ENCODE measurements at places on chromosomes 11 and 22. TPM values are rescaled to one million over a fixed set of nuclear protein-coding genes. Genes with fewer than 3 reads are reported as not detected.
A peak's percentile ranks its signal among the peaks of the same experiment; 100 is the strongest.

GRCh38 chr22:28783786-28784671 is 11.5 kb downstream of the CCDC117 start:
- DNase-seq, result peak; percentile 35

DNA sequence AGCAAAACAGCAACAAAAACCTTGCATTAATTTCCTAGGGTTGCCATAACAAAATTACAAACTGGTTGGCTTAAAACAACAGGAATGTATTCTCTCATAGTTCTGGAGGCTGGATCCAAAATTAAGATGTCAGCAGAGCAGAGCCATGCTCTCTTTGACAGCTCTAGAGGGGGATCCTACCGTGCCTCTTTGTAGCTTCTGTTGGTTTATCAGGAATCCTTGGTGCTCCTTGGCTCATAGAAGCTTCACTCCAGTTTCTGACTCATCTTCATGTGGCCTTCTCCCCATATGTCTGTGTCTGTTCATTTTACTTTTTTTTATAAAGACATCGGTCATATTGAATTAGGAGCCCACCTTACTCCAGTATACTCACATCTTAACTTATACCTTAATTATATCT is 90.5 kb upstream of the POU2AF2 start:
- DNase-seq, result no peak

GRCh38 chr11:65545853-65546216 is 12.3 kb downstream of the LTBP3 start:
- DNase-seq, result no peak

- DNase-seq, result no peak
These were observed 6.7 kb upstream of the RTN4RL2 start for GRCh38 chr11:57453543-57454177.

DNA sequence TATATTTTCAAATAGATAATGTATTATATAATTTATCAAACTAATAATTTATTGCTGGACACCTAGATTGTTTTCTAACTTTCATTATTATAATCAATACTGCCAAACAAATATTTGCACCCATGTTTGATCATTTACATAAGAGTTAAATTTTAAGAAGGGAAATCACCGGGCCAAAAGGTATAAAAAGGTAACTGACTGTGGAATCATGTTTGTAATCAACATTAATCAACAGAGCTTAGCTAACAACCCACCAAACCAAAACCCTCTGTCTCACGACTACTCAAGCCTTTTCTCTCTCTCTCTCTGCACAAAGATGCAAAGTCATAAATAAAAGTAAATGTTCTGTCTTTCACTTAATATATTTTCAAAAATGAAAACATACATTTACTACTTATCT is 14.8 kb downstream of the LPXN start:
- no peak for DNase-seq

DNA sequence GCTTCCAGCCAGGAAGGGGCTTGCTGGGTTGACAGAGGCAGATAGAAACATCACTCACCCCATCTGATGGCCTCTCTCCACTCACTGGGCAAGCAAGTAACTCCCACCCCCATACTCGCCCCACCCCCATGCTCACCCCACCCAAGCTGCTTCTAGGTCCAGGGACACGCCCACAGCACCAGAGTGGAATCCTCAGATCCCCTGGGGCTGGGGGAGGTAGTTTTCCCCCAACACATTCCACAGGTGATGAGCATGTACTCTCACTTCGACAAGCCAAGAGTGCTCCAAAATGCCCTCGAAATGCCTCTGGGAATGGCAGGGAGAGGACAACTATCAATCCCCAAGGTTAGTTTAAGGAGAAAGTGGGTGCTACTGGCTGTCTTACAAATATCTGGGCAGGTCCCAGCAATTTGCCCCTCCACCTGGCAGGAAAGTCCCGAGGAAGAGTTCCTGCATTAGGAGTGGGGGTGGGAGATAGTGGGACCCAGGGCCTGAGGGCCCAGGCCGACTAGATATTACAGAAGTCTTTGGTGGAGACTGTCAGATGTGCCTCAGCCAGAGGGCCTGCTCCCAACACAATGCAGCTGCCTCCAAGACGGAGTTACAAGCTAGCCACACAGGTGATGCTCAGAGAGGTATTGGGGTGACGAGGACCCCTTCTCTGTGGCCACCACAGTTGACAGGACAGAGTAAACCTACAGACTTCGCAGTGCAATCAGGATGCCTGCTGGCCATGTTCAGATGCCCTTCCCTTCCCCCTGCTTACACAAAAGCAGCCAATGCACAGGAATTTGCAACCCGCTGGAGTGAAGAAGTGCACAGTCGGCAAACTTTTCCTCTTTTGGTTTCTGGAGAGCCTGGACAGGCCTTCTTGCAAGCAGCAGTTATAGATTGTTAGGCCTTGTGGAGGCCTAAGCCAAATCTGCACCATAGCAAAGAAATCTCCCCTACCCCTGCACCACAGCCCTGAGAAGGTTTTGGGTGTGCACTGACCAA is 2.9 kb upstream of the LMO1 start:
- no peak for DNase-seq

DNA sequence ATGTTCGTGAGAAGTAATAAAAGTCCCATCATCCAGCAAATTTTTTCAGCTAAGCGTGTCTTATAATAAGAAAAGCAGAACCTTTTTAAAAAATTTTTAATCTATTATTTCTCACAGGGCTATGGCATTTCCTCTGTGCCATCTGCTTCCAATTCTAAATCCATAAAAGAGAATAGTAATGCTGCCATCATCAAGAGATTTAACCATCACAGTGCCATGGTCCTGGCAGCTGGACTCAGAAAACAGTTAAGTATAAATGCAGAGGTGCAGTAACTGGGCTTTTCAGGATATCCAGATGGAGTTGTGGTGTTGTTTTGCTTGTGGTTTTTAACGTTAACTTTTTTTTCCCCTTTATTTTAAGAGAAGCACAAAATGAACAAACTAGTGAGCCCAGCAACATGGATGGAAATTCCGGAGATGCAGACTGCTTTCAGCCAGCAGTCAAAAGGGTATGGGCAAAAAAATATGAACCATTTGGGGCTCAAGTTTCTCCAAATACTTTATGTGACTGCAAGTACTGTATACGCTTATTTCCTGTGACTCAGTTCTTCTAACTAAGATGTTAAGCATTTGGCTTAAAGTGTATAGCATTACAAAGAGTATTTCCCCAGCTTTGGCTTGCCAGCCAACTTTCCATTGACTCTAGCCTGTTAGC is 25.2 kb downstream of the GTF2H1 start:
- no peak for DNase-seq

DNA sequence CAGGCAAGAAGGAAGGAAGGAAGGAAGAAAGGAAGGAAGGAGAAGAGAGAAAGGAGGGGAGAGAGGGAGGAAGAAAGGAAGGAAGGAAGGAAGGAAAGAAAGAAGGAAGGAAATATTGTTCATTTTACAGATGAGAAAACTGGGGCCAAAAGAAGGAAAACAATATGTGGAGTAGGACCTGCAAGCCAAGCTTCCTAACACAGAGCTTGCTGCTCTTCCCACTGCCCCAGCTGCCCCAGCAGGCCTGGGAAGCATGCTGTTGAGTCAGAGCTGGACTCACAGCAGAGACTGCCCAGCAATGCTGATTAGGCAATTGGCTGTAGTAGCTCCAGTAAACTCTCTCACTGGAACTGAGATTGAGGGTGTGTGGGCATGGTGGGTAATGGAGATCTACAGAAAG is 42.6 kb upstream of the SMCO4 start:
- DNase-seq, result no peak

DNA sequence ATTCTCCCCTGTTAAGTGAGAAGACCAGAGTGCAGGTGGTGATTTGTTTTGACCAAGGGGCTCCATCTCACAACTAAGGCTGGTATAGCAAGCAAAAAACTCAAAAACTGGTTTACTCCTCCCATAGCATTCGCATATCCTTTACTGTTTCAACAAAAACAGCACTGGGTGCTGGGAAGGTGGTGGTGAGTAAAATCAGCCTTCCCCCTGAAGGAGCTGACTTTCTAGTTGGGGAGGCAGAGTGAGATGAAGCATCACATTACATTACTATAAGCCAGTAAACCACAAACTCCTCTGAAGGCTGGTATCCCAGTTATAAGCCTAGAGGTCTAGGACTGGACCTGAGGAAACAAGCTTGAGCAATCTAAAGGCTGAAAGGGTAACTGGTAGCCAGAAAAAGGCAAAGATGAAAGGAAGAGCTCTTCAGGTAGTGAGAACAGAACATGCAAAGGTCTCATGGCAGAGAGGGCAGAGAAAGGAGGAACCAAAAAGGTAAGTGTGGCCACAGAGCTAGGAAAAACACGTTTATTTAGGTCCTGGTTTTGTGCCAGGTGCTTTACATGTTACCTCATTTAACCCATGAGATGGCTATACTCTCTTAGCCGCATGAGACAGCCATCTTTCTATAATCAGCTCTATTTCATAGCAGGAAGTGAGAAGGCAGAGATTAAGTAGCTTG is 22.3 kb downstream of the TMEM123 start:
- DNase-seq, result no peak

DNA sequence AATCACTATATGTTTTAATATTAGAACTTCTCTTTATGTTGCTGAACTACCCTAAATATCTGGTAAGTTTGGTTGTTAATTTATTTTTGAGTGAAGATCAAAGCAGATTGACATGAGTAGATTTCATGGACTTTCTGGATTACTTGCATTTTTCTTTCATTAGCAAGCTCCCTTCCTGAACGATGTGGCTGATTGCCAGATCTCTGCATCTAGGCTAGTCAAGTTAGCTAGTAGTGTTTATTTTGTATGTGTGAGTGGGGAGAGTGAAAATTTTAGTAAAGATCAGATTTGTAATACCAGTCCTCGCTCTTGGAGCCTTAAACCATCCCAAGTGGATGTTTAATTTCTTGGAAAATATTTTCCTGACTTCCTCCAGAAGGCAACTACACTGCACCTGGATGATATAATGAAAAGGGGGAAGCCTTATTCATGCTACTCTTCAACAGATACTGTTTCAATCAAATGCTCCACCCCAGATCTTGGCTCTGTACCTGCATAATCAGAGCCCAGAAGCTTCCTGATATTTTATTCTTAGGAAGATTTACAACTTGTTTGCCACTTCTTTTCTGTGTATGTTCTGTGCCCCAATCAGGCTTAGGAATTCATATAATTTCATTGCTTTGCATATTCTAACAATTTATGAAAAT is 143.2 kb upstream of the GRIA4 start:
- peak; percentile 18 for DNase-seq

DNA sequence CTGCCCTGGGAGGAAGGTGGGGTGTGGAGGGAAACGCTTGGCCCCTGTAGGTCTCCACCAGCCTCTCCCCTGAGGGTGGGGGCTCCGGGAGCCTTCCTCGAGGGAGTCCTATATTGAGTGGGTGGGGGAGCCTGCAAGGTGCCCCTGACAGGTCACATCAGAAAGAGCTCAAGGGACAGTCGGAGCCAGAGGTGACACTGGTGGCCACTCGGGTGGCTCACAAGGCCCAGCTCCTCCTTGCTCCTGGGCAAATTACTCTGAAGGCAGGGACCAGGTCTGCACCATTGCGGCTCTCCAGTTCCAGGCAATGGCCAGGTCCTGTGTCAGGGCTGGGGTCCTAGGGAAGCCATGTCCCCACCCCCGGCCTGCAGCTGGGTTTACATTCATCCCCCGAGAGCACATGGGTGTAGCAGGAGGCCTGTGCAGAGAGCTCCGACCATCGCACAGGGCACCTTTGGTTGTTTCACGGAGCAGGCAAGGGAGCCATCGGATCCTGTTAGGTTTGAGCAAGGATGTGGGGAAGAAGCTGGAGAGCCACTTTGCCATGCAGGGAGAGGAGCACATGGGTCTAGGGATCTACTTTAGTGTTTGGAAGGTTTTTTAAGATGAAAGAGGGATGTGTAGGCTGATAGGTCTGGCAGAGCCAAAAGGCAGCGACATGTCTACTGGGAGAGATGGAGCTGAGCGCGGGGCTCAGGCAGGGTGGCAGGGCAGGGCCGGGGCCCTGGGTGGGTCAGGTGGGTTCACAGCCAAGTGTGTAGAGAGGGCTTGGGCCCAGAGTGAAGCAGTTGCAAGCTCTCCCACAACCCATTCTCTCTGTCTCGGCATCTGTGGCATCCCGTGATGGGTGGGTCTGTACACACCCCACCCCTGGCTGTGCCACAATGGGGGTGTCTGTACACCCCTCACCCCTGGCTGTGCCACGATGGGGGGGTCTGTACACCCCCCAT is 14.8 kb downstream of the CCND1 start:
- no peak for DNase-seq

- no peak for DNase-seq
These were observed 103.7 kb downstream of the VPREB1 start for GRCh38 chr22:22348127-22348814.

- DNase-seq, result no peak
These were observed 52.3 kb downstream of the APOL5 start for GRCh38 chr22:35769974-35770373.

GRCh38 chr11:2734181-2735052 is 34.6 kb upstream of the KCNQ1OT1 start:
- no peak for DNase-seq

DNA sequence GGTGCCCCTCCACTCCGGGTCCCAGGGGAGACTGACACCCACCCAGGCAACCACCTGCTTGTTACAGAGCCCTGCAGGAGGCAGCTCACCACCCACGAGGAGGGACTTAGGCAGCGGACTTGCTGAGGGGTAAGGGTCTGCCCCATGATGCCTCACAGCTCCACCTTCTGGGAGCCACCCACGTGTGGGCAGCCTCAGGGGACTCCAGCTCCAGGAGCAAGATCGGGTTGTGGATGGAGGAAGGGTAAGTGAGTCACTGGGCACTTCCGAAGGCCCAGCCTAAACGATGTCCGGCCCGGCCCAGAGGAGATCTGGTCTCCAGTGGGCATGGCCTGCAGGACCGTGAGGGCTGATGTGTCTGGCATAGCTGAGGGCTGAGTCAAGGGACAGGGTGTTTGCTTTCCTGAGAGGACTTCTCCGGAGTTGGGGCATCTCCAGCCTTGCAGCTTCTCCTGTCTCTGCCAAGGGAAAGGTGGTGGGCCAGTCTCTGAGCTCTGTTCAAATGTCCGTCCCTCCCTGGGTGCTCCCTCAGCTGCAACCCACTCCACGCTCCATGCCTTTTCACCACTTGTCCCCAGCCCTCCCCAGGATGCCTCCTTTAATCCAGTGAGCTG is 32.3 kb upstream of the P2RY2 start:
- no peak for DNase-seq

DNA sequence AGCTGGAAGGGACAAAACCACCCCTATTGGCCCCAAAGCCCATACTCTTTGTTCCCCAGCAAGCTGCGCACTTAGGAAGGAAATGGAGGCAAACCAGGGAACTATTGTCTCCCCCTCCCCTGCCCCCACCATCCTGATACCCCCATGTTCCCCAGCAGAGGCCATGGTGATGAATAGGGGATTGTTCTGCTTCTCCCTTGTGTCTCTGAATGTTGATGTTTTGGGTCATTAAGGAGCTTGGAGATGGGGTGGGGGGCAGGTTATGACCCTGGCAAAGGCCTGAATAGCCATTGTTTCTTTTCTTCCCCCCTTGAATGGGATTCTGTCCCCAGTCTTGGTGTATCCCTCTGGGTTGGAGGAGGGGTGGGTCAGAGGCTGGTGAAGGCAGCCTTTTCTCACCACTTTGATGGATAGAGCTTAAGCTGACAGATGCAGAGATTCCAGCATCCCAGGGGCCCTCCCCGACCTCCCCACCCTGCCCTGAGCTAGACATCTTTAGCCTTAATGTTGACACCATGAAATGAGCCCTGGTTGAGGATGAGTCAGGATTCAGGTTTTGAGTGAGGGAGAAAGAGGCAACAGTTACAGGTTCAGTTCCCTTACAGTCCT is 8.3 kb downstream of the DTX4 start:
- DNase-seq, result no peak

GRCh38 chr11:102600666-102601065 is 24.5 kb downstream of the MMP20 start:
- peak; percentile 62 for DNase-seq

C11orf87 gene
- total RNA-seq, result not detected

OPCML gene
- total RNA-seq, result 0.07 TPM

CASP1 gene
- total RNA-seq, result not detected

NCAM1 gene
- 1.4 TPM for total RNA-seq

CRYBB1 gene
- not detected for total RNA-seq
